ENCODE measurements at places on chromosomes 5 and 9.
A peak's percentile ranks its signal among the peaks of the same experiment; 100 is the strongest.

DNA sequence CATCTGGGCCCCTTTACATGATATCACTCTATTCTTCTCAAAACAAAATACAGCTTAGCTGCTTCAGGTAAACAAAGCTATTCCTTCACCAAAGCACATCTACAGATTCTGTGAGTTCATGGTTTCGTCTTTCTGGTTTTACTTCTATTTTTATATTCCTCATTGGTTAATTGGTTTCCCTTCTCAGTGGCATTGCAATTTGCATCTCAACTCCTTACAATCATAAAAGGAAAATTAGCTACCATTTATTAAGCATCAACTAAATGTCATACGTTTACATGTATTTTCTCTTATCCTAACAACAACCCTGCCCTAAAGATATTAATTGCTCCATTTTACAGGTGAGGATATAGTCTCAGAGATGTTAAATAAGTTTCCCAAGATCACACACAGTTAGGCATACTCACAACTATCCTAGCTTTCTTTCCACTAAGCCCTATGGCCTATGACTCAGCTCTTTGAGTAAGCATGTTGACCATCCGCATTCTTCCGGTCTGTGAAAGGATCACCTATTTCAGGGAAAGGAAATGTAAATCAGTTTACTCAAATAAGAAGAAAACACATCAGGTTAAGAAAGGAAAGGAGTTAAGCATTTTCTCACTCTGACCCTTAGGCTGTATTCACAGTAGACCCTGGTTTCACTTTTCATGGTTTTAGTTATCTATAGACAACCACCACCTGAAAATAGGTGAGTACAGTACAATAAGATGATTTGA is 146.1 kb downstream of the CAAP1 start:
- H3K36me3 ChIP-seq = no peaks in the 10 kb centered on the region
- H3K4me1 ChIP-seq = no peaks in the 10 kb centered on the region
- no peaks in the 10 kb centered on the region for H3K27me3 ChIP-seq
- no peak overlapping the region for H3K27ac ChIP-seq
- no peak for DNase-seq

- no peak overlapping the region for H3K27ac ChIP-seq
- H3K27me3 ChIP-seq = no peaks in the 10 kb centered on the region
- H3K36me3 ChIP-seq = no peaks in the 10 kb centered on the region
- no peak overlapping the region for H3K4me3 ChIP-seq
- DNase-seq = peak; percentile 17
Observed at GRCh38 chr9:108205276-108205675, 650.5 kb downstream of the ACTL7B start.

GRCh38 chr5:91061946-91062562 is 321.1 kb downstream of the ARRDC3 start:
- H3K36me3 ChIP-seq = no peaks in the 10 kb centered on the region
- H3K27ac ChIP-seq = no peak overlapping the region
- H3K27me3 ChIP-seq = no peaks in the 10 kb centered on the region

- H3K4me3 ChIP-seq = no peak overlapping the region
- no peaks in the 10 kb centered on the region for H3K36me3 ChIP-seq
- DNase-seq = no peak
- peaks cover 7% of the 10 kb centered on the region for H3K4me1 ChIP-seq
- H3K27ac ChIP-seq = no peak overlapping the region
- H3K27me3 ChIP-seq = no peaks in the 10 kb centered on the region
Observed at GRCh38 chr5:35622974-35623373, 5.3 kb downstream of the SPEF2 start.

DNA sequence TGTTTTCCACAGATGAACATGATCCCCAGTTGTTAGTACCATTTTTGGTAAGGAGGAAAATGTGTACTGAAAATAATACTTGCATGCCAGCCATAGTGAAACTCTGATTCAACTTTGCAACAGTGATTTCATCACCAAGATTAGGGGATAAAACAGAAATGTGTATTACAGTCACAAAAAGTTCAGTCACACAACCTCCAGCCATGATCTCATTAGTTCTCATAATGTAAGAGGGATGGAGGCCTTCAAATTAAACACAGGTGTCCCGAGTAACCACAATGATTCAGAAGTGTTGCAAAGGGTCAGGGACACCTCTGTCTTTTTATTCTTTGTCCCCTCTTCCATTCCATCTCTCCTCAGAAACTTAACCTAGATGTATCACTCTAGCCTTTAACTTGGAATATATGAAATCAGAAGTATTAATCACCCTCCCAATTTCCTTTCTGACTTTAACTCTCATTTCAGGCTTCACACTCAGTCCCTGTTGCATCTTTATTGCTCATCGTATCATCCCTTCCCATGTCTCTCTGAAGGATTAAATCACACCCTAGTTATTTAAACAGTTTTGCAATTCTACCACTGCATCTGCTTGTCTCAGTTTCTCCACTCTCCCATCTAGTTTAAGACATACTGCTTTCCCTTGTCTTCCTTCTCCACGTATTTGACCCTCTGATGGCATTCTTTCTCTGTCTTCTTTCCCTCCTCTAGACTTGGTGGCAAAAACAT is 291.2 kb downstream of the ADAMTS6 start:
- H3K4me1 ChIP-seq = no peaks in the 10 kb centered on the region
- no peak overlapping the region for H3K4me3 ChIP-seq
- no peaks in the 10 kb centered on the region for H3K27me3 ChIP-seq

GRCh38 chr9:137277329-137278041 is at the start of gene TOR4A:
Gene TOR4A, plus strand, starts transcription at chr9:137277726. Its CDS starts 964 bp downstream, at chr9:137278690.
- H3K27ac ChIP-seq = peak within 1 kb of the TSS; percentile 74
- peaks cover 4% of the 10 kb centered on the region for H3K27me3 ChIP-seq
- H3K4me3 ChIP-seq = peak within 1 kb of the TSS; percentile 51
- peaks cover 55% of the 10 kb centered on the region for H3K4me1 ChIP-seq
- peaks cover 27% of the 10 kb centered on the region for H3K36me3 ChIP-seq

All from esophagus muscularis mucosa (tissue), 4 donors.